Stromal cell of bone marrow (primary cell): ENCODE measurements at places on chromosomes 5 and 9.

- no peak for DNase-seq
These were observed 45.2 kb downstream of the FGD3 start for GRCh38 chr9:92992549-92992948.

- no peak for DNase-seq
These were observed 50.1 kb upstream of the GLRX start for GRCh38 chr5:95872346-95873268.

GRCh38 chr9:826500-827280 is 14.8 kb upstream of the DMRT1 start:
- DNase-seq = no peak

- DNase-seq = no peak
These were observed 300.9 kb downstream of the RFX3 start for GRCh38 chr9:3224931-3225330.

DNA sequence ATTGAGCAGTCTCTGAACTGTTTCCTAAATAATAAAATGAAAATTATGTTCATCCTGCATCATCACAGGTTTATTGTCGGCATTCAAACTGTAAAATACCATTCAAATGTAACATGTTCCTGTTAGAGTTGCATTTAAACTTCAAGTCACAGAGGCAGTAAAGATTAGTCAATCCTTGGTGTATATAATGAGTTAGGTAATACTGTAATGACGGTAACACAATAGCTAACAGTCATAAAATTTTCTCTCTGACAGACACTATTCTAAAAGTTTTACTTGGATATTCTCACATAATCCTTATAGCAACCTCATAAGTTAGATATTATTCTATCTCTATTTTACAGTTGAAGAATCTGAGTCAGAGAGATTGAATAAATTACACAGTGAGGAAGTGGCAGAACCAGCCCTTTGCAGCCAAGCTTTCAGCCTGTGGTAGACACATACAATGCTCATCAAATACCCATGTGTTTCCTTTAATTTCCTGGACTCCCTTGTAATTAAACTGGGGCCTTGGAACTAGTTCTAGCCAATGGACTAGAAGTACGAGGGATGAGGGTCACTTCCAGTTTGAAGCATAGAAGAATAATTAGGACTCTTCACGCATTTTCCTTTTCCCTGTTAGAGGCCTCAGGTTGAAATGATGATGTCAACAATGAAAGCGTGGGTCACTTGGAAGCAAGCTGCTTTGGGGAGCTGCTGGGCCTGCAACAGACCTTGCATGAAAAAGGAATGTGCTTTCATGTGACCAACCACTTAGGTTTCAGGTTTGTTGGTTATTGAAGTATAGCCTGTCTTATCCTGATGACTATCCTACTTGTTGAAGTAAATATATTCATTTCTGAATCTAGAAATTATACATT is 12.3 kb upstream of the CAST start:
- no peak for DNase-seq

- DNase-seq = no peak
These were observed 107.6 kb upstream of the COL5A1 start for GRCh38 chr9:134533850-134534588.

DNA sequence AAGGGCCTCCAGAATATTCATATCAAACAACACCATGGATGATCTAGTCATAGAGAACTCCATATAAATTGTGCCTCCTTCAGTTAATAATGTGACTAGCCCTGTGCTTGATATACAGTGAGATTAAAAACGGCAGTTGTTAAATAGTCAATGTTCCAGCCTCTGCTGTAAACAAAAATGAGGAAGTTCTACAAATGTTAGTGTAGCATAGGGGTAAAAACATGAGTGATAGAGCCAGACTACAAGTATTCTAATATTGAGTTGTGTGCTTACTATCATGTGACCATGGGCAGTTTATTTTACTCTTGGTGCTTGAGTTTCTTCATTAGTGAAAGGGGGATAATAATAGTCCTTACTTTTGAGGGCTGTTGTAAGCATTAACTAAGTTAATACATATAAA is 43.3 kb upstream of the SLCO6A1 start:
- no peak for DNase-seq

DNA sequence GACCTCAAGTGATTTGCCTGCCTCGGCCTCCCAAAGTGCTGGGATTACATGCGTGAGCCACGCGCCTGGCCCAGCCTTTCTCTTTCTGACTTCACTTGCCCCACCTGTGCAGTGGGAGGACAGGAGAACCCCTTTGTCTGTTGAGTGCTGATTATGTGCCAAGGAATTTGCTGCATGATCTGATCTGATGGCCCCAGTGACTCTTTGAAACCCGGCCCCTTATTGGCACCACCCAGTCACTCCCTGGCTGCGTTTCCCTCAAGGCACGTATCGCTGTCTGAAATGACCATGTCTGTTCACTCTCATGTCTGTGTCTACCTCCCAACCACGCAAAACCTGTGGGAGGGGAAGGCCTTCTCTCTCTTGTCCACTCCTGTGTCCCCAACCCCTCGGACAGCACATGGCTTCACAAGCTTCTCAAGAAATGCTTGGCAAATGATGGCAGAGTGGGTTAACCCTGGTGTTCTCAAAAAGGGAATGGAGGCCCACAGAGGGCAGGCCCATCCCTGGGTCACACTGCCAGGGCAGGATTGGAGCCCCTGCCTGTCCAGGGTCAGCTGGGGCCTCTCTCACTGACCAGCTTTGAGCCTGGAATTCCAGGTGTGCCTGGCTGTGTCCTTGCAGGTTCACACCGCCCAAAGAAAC is 21.9 kb downstream of the NEK6 start:
- DNase-seq = no peak

DNA sequence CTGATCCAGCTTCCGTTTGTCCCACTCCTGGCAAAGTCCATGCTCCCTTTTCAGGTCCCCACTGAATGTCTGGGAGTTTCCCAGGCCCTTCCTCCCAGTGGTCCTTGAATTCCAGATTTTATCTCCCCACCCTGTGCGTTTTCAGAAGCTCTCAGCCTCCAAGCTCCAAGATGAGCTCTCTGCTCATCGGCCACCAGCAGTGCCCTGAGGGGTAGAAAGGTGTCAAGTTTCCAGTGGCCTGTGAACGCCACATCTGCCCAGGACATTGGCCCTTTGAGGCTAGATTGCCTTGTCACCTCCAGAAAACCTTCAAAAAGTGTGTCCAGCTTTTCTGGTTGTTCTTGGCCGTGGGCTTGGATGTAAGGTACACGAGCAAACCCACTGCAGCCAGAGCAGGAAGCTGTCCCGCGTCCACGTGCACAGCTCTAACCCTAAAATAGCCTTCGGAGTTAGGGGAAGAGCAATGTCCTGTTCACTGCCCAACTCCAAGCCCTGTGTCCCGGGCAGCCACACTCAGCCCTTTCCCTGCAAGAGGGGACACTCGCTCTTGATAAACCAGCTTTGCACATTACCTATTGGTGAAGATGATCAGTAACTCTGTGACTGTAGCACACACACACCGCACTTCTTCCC is 10.9 kb upstream of the LRRC14B start:
- DNase-seq = no peak

DNA sequence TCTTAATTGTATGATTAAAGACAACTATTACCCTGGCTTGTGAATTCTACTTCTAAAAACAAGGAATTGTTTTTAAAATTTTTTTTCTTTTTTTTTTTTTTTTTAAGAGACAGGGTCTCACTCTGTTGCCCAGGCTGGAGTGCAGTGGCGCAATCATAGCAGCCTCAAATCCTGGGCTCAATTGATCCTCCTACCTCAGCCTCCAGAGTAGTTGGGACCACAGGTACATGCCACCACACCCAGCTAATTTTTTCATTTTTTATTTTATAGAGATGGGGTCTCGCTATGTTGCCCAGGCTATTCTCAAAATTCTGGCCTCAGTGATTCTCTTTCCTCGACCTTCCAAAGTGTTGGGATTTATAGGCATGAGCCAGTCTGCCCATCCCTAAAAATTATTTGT is 62.3 kb downstream of the HABP4 start:
- DNase-seq = no peak

GRCh38 chr5:120638449-120638848 is 174.3 kb downstream of the PRR16 start:
- no peak for DNase-seq
